ENCODE measurements at places on chromosomes 7 and 10. TPM values are rescaled to one million over a fixed set of nuclear protein-coding genes. Genes with fewer than 3 reads are reported as not detected.

DNA sequence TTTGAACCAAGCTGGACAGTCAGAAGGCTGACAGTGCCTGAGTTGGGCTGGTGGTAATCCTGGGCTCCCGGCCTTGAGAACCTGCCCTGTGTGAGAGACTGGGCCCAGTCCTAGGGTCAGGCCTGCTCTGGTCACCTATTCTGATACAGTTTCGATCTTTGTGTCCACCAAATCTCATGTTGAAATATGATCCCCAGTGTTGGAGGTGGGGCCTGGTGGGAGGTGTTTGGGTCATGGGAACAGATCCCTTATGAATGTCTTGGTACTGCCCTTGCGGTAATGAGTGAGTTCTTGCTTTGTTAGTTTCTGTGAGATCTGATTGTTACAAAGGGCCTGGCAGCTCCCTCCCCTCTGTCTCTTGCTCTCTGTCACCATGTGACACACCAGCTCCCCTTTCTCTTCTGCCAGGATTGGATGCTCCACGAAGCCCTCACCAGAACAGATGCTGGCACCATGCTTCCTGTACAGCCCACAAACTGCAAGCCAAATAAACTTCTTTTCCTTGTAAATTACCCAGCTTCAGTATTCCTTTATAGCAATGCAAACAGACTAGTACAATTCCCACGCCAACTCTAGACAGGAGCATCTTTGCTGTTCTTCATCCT, 111.8 kb upstream of the ZNF438 start:
- no peak for DNase-seq

DNA sequence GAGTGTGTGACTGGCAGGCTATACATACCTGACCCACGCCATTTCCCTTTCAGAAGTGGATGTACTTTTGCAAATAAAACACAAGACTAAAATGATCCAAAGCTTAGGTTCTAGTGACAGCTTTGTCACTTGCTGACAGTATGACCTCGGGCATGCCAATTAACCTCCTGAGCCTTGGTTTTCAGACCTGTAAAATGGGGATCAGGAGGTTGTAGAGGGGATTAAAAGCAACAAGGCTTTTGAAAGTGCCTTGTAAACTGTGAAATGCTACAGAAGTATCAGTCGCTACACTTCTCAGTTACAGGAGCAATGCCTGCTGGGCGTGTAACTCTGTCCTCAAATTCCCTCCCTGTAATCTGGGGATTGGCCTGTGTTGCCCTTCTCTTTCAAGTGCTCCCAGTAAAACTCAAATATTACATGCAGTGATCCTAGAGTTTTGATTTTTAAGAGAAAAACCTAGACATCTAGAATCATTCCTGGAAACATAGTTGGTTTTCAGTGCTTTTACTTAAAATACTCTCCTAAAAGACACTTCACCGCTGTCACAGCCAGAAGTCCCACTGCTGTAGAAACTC, 8.8 kb upstream of the GRB10 start:
- no peak for DNase-seq

NPC1L1 gene
- not detected for total RNA-seq

KLHDC10 gene
- total RNA-seq: 29.8 TPM

TWIST1 gene
- total RNA-seq: not detected

BNIP3 gene
- total RNA-seq: 56.4 TPM

WASL gene
- 33.0 TPM for total RNA-seq

SFTPD gene
- 0.51 TPM for total RNA-seq

TRIL gene
- total RNA-seq: 1.4 TPM

DNA sequence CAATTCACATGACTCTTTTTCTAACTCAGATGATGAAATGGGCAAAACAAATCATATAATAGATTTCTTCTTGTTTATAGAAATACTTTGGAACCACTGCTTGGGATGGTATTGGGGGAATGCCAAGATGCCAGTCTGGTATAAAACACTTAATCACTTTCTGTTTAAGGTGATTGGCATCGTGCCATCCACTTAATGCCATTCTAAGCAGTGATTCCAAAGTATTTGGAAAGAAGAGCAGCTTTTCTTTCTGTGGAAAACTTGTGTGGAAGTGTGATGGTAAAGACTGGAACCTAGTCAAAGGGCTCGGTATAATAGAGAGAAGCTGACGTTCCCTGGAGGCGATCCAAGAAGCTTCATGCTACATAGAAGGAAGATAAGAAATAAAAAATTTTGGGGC, 120.6 kb downstream of the TMEM26 start:
- DNase-seq: no peak

DNA sequence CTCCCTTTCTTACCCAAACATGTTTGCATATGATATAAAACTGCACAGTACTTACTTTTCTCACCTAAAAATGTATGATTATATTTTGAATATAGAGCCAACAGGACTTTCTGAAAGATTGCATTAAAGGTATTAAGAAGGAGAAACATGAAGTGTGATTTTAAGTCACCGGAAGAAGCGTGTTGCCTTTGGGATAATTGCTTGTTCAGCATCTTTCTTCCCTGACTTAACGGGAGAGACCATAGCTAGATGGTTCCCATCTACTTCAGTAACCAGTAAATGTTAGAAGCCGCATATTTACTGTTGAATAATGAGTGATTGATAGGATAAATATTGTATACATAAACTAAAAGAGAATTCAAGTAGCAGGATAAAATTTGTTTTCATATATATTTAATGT, 197.1 kb downstream of the NRG3 start:
- no peak for DNase-seq

GRCh38 chr10:59027975-59028655, 148.3 kb upstream of the PHYHIPL start:
- no peak for DNase-seq

GRCh38 chr7:39295796-39296195, 270.4 kb upstream of the YAE1 start:
- DNase-seq: no peak

GRCh38 chr10:7400068-7400715, 10.6 kb downstream of the SFMBT2 start:
- no peak for DNase-seq

DNA sequence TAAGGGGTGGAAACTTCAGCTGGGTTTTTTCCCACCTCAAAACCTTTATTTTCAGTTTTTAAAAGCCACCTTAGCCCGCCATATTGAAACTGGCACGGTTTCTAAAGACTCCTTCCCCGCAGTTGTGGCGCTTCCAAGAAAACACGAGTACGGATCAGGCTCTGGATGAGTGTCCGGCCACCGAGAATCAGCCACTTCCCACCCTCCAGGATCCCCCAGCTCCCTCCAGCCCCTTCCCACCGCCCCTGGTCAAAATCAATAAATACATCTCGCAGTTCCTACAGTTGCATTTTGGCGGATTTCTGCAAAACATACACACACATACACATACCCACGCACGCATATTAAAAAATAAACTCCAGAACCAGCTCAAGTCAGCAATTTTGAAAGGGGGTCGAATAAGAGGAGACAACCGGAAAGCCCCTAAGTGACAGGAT, 1.1 kb downstream of the SFMBT2 start:
- peak; percentile 30 for DNase-seq

ANKRD30A gene
- total RNA-seq: not detected

DNA sequence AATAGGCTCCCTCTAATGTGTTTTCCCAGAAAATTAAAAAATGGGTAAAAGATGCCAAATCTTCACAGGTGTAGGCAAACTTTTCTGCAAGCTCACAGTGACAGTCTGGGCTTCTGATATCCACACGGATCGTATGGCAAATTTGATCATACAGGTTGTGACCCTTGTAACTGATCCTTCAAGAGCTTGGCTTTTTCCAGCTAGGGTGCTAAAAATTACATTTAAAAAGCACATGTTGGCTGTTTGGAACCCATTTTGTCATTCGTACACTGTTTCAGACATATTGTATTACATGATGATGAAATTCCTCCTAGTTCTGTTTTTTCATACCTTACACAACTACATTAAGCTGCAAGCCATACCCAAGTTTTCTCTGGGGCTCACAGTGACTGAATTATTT, 138.7 kb downstream of the GFRA1 start:
- no peak for DNase-seq

- no peak for DNase-seq
Observed at GRCh38 chr10:104253106-104253505, 1.6 kb upstream of the GSTO1 start.

DNA sequence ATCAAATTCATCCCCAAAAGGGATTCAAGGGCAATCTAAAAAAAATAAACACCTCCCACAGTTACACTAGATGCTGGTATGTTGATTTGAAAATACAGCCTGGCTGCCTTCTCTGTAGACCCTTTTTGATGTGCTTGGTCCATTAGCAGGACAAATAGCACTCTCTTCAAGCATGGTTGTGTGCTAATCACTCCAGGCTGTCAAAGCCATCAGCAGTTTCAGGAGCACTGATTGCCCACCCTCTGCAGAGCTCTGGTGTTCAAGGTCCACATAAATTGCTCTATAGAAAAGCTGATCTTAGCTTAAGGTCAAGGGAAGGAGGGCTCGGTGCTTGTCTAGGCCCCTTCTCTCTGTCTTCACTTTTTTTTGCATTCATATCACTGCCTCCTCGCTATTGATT, 35.4 kb downstream of the PRR15 start:
- DNase-seq: no peak

- no peak for DNase-seq
Observed at GRCh38 chr10:126661841-126662515, 8.5 kb downstream of the C10orf90 start.
